ENCODE measurements at places on chromosomes 1 and 21. TPM values are rescaled to one million over a fixed set of nuclear protein-coding genes. Genes with fewer than 3 reads are reported as not detected.

TGFB2 gene
- total RNA-seq = 5.5 TPM

PDE4B gene
- total RNA-seq = 168 TPM

POU3F1 gene
- total RNA-seq = 0.67 TPM

IQCC gene
- 1.4 TPM for total RNA-seq

CLCA1 gene
- total RNA-seq = not detected
